ENCODE measurements at places on chromosomes 7 and 10.

- no peak for DNase-seq
Observed at GRCh38 chr7:91894781-91895480, 14.4 kb upstream of the MTERF1 start.

DNA sequence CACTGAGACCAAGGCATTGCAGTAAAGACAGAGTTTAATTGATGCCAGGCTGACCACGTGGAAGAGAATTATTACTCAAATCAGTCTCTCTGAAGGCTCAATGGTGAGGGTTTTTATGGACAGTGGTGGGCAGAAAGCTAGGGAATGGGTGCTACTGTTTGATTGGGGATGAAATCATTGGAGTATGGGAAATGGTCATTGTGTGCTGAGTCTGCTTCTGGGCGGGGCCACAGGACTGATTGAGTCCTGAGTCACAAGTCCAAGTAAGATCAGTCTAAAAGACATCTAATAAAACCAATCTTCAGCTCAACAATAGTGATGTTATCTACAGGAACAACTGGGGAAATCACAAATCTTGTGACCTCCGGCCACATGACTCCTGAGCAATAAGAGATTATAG is 868.4 kb downstream of the SORCS3 start:
- no peak for DNase-seq

- DNase-seq, result no peak
Observed at GRCh38 chr7:39349452-39350123, 216.6 kb upstream of the YAE1 start.

DNA sequence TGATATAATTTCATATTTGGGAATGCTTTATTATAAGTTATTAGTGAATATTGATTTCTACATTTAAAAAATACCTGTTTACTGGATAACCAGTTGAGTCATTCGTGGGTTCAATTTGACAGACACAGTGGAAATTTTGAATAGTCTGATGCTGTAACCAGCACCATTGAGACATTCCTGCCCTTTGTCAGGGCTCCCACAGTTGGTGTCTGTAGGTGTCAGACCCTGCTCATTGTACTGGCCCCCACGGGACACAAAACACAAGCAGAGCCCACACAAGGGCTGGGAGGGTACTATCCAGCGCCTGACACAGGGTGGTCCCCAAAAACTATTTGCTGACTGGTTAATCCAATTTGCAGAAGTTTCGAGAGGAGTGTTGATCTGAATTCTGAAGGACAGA is 35.9 kb downstream of the EEPD1 start:
- DNase-seq, result no peak

- DNase-seq, result no peak
Observed at GRCh38 chr10:100780324-100780723, 34.9 kb downstream of the PAX2 start.

DNA sequence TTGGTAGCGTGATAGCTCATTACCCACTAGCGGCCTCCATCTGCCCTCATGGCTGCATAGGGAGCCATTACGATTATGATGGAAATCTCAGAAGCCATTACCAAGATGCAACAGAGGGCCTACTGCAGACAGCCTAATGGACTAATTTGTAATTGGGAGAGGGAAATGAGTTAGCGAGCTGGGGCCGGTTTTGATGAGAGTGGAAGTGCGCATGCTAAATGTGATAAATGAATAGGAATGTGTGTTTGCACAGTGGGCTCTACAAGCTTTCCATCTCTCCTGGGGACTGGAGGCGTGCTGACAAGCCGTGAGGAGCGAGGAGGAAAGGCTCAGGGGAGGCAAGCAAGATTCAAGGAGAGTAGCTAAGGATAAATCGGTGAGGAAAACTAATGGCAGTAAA is 644.5 kb upstream of the GALNT17 start:
- no peak for DNase-seq

DNA sequence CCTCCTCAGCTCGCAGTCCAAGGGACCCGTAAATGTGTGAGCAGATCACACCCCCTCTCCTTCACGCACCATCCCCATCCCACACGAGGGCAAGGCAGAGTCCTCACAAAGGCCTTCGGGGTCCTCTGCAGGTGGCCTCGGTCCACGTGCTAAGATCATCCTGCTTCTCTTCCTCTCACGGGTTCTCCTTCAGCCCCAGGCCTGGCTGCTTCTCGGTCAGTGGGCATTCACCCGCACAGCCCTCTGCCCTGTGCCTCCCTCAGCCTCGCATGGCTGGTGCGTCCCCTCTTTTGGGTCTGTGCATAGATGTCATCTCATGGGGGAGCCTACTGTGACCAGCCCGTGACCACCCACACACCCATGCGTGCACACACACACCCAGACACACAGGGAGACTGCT is 17.3 kb upstream of the FOXL3 start:
- no peak for DNase-seq

DNA sequence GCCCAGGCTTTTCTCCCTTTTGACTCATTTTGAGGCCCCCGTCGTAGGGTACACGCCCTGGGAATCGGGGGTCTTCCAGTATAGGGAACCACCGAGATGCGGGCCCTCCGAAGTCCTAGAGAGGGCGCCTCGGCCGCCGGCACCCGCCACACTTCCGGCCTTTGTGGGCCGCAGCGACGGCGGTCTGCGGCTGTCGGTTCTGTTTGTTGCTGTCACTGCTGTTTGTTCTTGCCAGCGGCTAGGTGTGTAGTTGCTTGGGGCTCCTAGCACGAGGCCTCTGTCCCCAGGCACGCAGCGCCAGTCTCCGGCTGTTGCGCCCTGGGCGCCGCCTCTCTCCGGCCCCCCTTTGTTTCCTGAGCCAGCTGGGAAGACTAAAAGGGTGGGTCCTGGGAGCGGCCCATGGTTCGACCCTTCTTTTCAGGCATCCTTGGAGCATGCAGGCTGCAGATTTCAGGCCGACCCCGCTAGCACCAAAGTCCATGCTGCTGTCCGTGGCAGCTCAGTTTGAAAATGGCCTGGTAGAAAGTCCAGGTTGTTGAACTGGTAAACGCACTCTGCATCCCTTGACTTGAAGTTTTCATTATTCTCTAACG is 17.8 kb upstream of the ZKSCAN1 start:
- no peak for DNase-seq

GRCh38 chr7:75623390-75624133 is 115.2 kb downstream of the HIP1 start:
- no peak for DNase-seq

- DNase-seq, result no peak
Observed at GRCh38 chr10:110619514-110620397, 24.4 kb upstream of the RBM20 start.

DNA sequence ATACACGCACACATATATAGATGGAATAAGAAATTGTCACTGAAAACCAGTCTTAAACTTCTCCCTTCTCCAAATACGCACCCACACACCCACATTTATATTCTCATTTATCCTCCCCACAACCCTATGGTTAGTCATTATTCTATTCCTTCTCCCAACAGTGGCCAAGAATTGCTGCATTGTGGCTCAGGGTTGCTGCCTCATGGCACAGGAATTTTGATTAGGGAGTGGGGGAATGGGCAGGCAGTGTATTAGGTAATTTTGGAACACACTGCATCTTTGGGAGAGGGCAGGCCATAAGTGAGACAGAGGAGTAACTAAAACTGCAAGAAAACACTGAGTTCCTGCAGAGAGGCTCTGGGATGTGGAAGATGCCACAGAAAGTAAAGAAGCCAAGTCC is 35.7 kb downstream of the NAPEPLD start:
- no peak for DNase-seq

DNA sequence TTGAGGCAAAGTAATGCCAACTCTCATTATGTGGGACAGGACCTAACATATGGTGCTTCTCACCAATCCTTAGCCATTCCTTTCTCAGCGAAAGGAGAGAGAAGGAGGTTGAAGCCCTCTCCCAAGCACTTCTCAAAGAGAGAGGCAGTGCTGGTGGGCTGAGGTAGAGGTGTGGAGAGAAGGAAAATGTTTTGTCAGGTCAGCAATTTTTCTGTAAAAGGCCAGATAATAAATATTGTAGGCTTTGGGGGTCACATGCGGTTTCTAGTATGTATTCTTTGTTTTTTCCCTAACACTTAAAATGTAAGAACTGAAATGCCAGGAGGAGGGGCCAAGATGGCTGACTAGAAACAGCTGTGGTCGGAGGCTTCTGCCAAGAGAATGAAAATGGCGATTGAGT is 225.0 kb upstream of the NPY start:
- DNase-seq, result no peak

DNA sequence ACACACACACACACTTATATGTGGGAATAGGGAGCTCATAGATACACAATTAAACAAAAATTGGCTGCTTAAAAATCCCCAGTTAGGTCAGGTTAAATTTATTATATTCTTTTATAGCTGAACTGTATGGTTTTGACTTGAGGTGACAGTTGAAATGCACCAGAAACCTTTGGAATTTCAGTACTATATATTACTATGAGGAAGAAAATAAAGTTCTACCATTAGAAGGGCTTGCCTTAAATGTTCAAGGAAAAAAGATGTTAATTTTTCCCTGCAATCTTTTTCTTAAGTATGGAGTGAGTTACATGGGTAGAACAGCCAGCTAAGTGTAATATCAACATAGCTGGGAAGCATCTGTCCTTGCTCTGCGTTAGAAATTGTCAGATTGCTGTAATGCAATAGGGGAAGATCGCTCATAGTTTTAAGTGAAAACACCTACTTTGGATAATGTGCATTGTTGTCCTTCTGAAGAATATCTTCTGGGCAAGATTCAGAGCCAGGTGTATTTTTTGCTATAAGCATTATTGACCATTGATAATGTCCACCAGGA is 415.8 kb upstream of the MKI67 start:
- no peak for DNase-seq

DNA sequence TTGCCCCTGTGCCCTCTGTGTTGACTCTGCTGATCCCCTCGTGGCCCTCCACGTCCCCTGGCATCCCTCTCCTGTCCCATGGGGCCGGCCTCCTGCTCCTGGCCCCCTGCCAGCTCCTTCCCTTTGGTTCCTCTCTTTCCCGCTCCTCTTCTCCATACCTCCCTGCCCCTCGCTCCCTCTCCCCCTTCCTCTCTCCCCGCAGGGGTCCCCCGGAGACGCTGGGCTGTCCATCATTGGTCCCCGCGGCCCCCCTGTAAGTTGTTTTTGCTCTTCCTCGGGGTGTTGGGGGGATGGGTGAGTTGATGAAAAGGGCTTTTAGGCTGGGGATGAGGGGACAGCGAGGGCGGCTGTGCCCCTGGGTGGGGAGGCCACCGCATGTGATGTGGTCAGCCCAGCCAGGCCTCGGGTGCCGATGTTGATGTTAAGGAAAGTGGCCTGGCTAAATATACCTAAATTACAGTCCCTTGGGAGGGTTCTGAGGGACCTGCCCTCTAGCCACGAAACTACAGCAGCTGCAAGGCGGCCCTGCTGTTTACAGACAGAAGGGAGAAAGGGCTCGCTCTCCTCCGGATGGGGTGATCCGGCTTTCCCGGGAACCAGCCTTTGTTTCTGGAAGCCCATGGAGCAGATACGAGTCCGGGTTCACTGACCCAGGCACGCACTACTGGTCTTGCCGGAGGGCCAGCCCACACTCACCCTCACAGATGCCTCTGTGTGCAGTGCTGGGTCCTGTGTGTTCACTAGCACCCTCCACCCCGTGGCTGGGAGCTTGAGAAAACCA is 78.8 kb downstream of the COL13A1 start:
- no peak for DNase-seq

DNA sequence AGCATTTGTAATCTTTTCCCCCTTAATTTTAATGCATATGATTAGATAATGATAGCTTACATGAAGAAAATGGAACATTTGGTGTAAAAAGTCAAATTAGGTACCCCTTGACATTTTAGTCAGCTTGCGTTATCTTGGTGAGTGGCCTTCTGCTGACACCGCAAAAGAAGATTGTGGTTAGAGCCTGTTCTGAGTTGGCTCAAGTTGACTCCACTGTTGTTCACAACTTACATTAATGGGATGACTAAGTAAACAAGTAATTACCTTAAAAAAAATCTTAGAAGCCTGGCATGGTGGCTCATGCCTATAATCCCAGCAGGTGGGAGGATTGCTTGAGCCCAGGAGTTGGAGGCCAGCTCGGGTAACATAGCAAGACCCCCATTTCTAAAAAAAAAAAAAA is 24.2 kb downstream of the TRRAP start:
- DNase-seq, result no peak

- no peak for DNase-seq
Observed at GRCh38 chr7:67429735-67430134, 433.1 kb downstream of the TYW1 start.

DNA sequence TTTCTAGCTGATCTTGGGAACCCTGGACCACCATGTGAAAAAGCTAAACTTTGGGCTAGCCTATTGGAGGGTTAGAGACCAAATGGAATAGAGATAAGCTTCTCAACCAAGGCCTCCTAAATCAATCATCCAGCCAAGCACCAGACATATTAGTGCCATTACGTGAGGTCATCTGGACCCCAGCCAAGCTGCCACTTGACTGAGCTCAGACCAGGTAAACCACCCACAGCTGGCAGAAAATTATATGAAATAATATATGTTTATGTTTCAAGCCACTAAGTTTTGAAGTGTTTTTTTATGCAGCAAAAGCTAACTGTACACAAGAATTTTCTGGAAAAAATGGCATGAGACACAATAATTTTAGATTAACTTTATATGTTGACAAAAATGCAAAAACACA is 82.6 kb upstream of the PCGF5 start:
- DNase-seq, result peak; percentile 15

DNA sequence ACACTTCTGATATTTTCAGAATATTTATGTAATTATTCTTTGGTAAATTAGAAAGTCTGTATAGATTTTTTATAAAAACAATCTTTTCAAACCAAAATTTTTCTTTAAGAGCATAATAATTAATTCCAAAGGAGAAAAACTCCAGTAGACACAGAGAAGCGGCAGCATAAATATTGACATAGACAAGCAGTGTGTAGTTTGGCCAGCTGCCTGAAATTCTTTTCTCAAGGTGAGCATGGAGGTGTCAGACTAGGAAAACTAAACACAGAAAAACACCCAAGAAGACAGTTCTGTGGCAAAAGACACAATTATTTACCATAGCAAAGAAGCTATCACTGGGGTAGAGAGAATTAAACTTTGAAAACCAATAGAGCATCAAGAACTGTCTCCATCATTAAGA is 82.4 kb downstream of the KLF6 start:
- no peak for DNase-seq

GRCh38 chr10:34609287-34609940 is 205.7 kb downstream of the PARD3 start:
- DNase-seq, result no peak

DNA sequence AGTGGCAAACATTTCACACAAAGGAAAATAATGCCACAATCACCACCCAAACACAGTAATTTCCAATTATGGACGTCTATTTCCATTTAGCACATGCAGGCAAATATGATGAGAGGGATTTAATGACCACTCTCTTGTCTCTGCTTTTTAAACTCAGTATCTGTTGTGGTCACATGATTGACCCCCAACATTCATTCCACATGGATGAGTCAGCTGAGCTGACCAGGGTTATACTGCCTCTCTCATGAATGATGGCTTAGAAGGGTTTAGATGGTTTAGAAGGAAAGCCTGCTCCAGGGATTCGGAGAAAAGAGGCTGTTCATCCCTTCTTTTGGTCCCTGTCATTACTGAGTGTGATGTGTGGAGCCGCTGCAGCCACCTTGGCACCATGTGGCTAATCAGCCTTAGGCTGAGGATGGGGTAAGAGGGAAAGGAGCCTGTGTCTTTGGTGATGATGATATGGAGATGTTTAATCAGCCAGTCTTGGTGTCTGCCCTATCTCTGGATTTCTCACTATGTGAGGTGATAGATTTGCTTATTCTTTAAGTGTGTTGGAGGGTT is 38.2 kb upstream of the JAKMIP3 start:
- DNase-seq, result no peak

Measured in NCI-H2081 (cell line).